ENCODE measurements at places on chromosomes 3 and 15.

- no peak for DNase-seq
Measured at GRCh38 chr3:150870406-150870805, 34.8 kb downstream of the MINDY4B start.

DNA sequence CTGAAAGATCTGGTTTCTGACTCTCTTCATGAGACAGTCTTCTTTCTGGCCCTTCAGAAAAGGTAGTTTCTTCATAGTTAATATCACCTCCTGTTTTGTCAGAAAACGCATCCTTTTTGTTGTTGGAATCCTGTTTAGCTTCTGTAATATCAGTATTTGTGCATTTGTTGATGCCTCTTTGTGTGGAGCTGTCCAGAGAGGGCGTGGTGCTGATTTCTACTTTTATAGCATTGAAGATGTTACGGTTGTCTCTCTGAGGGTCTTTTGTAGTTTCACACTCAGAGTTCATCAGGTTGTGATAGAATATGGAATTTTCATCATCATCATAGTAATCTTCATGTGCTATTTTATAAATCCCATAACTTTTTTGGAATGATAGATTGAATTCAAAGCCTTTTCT is 8.9 kb downstream of the GPR149 start:
- no peak for DNase-seq

DNA sequence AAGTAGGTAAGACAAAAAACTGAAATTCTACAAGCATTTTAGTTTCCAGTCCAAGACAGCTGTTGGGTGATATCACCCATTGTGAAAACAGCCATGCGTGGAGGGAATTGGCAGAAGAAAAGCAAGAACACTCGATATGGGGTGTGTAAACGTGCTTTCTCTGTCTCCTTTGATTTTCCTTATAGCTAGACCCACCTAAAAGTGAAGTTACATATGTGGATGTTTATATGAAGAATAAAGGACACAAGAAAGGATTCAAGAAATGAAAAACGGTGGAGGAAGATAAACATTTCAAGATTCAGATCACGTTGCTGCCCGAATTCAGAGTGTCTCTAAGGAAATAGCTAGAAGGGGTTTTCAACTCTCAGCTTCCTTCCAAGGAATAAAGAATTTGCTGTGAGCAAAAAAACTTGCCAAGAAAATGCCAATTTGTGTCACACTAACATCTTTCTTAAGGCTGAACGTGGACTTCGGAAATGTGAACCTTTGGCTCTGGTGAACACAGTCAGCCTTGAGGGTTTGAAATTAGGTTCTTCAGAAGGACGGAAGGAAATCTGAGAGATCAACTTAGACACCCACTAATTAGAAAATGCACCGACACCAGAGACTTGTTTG is 269.0 kb upstream of the ADAMTS9 start:
- no peak for DNase-seq

GRCh38 chr3:13507247-13507569 is 27.1 kb downstream of the HDAC11 start:
- no peak for DNase-seq

DNA sequence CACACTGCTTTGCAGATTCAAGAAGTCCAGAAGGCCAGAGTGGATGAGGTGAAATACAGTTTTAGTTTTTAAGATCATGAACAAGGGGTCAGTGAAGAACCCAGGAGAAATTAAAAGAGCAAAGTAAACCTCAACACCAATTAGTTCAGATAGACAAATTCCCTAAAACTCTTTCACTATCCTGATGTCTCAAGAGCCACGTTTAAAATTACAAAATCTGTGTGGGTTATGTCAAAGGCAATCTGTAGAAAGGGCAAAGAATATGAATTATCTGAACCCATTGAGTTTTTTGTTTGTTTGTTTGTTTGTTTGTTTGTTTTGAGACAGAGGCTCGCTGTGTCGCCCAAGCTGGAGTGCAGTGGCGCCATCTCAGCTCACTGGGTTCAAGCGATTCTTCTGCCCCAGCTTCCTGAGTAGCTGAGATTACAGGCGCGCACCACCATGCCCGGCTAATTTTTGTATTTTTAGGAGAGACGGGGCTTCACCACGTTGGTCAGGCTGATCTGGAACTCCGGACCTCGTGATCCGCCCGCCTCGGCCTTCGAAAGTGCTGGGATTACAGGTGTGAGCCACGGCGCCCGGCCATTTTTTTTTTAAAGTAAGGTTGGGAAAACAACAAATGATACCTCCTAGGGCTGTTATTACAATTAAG is 32.1 kb upstream of the ST3GAL6 start:
- DNase-seq: no peak

- no peak for DNase-seq
Measured at GRCh38 chr3:16840101-16840424, 44.7 kb upstream of the PLCL2 start.

- DNase-seq: no peak
Measured at GRCh38 chr15:39156166-39156565, 424.7 kb upstream of the THBS1 start.

DNA sequence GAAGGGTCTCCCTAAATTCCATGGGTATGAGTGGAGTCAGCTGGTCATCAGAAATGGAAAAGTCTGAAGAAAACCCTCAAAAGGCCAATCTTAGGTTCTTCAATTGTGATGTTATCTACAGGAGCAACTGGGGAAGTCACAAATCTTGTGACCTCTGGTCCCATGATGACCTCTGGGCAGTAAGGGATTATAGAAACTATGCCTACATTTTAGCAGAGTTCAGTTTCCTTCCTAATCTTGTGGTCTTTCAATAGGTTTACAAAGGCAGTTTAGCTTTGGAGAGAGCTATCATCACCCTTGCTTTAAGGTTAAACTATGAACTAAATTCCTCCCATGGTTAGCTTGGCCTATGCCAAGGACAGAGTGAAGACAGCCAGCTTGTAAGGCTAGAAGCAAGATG is 225.1 kb downstream of the DPH6 start:
- no peak for DNase-seq

DNA sequence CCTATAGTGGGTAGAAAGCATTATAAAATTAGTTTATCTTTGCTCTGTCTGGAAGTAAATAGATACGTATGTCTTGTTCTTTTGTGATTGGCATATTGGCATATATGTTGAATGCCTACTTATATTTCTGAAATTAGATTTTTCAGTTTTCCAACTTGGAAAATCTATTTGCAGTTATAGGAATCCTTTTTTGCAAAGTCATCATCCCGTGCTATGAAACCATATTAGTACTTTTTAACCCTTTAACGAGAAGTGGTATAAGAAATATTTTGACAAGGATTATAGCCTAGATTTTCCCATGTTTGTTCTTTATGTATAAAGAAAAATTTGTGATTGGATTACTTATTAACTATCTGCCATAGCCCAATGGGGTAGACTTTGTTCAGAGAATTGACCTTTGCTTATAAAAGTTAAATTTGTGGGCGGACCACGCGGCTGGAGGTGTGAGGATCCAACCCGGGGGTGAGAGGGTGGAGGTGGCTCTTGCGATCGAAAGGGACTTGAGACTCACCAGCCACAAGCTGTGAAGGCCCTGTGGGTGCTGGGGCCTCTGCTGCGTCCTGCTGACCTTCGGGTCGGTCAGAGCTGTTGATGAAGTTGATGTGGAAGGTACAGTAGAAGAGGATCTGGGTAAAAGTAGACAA is 5.9 kb downstream of the LRRC28 start:
- no peak for DNase-seq

- DNase-seq: no peak
Measured at GRCh38 chr3:181855825-181856224, 144.1 kb downstream of the SOX2 start.

DNA sequence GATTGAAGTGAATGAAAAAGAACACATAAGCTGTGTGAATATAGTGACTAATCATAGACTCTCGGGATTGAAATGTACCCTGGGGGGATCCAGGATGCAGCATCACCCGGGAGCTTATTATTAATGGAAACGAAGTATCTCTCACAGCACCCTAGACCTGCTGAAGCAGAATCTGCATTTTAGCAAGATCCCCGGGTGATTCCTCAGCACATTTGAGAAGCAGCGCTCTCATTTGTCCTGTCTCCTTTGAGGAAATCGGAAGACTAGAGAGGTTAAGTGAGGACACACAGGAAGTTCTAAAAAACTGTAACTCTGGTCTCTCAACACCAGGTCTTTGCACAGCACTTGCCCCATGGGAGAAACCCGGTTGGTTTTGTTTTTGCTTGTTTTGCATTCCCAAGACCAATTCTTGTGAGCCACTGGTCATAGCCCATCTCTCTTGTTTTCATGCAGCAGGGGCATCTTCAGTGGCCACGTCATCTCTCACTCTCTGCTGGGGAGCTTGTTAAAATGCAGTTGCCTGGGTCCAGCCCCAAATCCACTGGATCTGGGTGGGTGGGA is 30.2 kb downstream of the ZNF710 start:
- no peak for DNase-seq

GRCh38 chr3:104106276-104106675 is 1260.4 kb upstream of the ALCAM start:
- no peak for DNase-seq

DNA sequence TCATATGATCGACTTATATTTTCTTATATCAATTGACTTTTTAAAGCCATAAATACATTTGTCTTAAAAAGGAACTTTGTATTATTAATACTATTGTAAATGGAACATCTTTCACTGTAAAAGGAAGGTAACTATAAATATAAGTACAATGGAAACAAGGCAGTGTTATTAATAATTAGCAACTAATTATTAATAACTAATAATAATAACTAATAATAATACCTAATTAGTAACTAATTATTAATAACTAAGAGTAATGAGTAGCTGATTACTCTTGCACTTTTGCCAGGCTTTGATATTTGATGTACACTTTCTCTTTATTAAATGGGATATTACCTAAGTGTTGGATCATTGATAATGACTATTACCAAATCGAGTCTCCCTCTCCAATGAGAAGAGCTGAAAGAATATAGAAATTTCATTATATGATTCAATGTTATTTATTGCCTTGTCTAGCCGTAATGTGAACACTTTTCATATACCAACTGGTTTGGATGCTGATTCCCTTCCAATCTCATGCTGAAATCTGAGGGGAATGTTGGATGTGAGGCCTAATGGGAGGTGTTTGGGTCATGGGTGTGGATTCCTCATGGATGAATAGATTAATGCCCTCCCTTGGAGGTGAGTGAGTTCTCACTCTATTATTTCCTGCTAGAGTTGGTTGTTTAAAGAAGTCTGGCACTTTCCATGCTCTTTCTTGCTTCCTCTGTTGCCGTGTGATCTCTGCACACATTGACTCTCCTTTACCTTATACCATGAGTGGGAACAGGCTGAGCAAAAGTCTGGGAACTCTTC is 202.1 kb upstream of the ZBTB20 start:
- DNase-seq: no peak

- no peak for DNase-seq
Measured at GRCh38 chr3:111881480-111881879, 22.4 kb downstream of the PHLDB2 start.

GRCh38 chr3:132843349-132843748 is 121.1 kb upstream of the NPHP3 start:
- no peak for DNase-seq

- DNase-seq: no peak
Measured at GRCh38 chr15:91114301-91114700, 14.2 kb downstream of the SV2B start.

GRCh38 chr3:143158014-143158988 is 38.7 kb downstream of the CHST2 start:
- no peak for DNase-seq
